NCI-H1694 treated with DMSO at 0.1 percent for 48 hours (cell line): ENCODE measurements at places on chromosomes 12 and 14.

DNA sequence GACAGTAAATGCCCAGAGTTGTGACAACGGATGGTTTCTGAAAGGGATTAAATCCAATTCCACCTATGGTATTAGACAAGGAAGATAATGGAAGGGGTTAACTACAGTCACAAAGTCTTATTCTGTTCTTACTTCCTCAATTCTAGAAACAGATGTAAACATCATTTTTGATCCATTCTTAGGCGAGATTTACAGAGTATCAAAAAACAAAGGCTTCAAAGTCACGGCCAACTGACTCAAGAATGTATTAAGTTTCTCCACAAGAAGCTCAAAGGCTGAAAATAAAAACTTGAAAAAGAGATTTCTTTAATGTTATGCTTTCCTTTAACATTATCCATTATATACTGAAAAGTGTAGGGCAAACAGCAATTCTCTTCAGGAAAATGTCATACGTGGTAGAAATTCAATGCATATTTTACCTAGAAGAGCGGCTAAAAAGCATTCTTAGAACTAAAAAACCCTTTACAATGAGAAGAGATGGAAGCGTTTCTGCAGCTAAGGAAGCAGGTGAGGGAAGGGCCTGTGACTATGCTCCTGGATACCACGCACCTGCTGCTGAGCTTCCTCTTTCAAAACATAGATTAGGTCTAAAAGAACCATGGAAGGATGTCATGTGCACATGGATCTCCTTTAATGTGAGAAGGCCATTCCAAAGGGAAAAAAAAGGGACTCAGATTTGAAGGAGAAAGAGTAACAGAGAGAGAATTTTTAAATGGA is 185.8 kb downstream of the STXBP6 start:
- DNase-seq, result no peak

DNA sequence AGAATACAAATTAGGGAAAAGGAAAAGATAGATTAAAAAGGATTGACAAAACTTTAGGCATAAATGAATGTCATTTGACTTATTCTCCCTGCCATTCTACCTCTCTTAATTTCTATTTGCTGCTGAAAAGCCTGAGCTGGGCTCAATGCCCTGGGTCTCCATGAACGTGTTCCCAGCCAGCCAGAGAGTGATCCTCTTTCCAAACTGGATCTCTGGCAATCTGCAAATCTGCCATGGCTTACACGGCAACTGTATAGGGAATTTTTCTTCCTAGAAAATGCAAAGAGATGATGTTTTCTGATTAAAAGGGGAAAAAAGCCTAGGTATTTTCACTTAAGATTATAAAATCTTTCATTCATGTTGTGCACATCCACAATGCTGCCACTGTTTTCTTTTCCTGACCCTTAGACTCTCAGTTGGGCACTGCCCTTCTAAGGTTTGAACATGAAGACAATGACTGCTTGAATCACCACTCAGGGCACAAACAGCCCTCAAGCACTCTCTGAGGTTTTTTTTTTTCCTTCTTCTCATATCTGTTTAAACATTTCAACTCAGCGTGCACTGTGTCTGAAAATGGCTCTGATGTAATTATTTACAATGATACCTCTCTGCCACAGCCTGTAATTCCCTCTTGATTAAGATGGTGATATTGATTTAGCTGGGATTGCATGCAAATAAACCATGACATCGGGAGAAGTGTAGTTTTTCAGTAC is 60.3 kb downstream of the DACT1 start:
- DNase-seq, result no peak

DNA sequence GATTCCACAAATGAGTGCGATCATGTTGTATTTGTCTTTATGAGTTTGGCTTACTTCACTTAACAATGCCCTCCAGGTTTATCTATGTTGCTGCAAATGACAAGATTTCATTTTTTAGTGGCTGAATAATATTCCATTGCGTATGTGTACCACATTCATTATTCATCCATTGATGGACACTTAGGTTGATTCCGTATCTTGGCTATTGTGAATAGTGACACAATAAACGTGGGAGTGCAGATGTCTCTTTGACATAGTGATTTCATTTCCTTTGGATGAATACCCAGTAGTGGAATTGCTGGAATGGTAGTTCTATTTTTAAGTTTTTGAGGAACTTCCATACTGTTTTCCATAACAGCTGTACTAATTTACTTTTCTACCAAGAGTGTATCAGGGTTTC is 23.5 kb downstream of the AKAP6 start:
- DNase-seq, result no peak

GRCh38 chr14:51544471-51544870 is 107.2 kb upstream of the FRMD6 start:
- DNase-seq, result no peak

DNA sequence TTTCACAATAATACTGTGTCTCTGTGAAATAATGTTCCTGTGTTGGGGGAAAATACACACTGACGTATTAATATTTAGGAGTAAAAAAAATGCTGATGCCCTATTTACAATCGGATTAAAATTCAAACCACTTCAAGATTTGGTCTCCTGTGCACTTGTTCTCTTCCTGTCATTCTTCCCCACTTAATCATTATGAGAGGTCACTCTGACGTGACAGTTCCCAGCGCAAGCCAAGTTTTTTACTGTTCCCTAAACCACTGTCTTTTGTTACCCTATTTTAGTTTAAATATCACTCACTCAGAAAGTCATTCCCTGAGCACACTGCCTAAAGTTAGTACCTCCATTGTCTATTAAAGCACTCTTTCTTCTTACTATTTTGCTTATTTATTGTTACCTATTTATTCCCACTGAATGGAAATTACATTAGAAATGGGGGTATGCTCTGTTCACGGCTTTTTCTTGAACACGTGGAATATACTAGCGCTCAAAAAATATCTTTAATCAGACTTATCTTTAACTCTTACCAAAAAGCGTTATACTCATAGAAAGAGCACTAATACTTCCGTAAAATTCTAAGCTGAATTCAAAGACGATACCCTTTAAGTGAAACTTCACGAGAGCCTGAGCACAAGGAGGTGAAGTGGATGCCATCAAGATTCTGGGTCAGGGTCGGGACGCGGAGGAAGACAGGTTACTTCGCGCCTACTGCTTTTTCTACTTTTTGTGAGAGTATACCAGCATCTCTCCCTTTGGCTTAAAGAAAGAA is 670 bp upstream of the PSMA3 start:
- peak; percentile 47 for DNase-seq

DNA sequence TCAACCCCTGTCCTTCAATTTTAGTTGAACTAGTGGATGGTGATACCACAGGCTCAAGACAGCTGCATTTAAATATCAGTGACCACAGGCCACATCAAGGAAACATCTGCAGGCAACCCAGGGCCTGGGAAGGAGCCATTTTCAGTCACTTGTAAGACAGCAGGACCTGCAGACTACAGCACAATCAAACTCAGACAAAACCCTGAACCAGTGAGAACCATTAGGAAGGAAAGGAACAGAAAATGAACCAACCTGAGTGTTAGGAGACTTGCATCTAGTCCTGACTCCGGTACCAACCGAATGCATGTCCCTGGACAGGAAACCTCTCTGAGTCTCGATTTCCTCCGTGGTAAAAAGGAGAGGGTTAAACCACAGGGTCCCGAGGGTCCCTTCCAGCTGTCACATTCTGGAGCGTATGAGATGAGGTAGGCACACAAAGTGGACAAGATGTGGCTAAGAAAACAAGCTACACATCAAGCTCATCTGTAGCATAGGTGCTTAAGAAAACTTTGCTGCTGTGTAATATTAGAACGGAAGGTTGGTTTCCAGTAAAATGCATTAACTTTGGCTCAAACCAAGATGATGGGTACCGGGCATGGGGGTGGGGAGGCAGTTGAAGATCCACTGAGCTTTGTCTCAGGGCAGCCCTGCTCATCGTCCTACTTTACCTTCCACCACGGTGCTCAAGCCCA is 1.6 kb upstream of the CDKN1B start:
- no peak for DNase-seq

DNA sequence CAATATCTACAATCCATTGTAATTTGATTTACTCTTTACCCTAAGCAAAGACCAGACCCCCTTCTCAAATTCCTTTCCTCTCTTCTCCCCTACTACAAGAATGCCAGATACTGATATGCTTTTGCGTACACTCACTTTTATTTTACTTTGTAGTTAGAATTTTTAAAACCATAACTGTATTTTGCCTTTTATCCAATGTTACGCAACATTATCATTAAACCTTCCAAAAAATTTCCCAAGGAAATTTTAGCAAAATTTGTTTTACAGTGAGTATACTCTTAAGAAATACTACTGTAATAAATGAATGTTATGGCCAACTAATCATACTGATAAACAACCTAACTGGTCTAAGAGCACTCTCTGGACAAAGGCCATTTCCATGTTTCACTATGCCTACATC is 22.3 kb downstream of the ATP2B1 start:
- DNase-seq, result no peak

- no peak for DNase-seq
These were observed 11.6 kb downstream of the ATP6V0A2 start for GRCh38 chr12:123723765-123724164.

DNA sequence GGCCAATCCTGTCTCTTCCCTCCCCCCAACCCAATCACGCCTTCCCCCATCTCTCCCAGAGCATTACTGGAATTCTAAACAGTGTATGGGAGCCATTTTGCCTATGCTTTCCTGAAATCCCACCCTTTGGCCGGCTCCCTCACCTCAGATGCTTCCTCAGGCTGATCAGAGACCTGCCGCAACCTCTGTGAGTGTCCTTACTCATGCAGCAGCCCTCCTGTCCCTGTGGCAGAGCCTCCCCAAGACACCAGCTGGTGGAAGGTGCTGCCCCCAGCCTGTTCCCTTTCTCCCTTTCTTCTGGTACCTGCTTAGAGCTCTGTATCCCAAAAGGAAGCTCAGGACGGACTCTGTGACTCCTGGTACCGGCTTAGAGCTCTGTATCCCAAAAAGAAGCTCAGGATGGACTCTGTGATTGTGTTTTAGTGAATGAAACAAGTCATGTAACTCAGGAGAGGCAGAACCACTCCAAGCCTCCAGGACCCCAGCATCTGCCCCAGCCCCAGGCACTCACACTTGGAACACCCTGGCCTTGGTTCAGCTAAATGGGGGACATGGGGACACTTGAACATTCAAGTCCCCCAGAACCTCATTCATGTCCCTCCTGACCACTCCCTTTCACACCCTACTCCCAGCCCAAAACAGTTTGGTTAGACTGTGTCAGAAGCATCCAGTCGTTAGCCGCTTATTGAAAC is 29.3 kb upstream of the RIN3 start:
- no peak for DNase-seq

DNA sequence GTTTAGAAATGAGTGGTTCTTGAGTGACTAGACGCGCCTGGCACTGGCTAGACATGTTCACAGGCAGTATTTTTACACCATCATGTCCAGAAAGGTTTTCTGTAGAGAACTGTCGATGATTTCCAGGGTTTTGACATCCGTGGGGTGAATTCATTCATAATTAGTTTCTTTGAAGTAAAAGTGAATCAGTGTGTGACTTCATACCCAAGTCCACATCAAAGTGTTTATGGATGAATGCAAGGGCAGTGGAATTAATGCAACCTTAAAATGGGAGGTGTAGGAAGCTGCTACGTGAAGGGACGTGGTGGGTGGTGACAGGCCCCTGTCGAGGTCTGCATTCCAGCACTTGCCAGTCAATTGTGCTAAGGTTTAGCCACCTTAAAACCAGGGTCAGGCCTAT is 38.4 kb upstream of the ELK3 start:
- no peak for DNase-seq

GRCh38 chr14:94119071-94119470 is 8.5 kb downstream of the IFI27 start:
- no peak for DNase-seq

- no peak for DNase-seq
These were observed 3.2 kb upstream of the TUBA1C start for GRCh38 chr12:49261721-49262120.

DNA sequence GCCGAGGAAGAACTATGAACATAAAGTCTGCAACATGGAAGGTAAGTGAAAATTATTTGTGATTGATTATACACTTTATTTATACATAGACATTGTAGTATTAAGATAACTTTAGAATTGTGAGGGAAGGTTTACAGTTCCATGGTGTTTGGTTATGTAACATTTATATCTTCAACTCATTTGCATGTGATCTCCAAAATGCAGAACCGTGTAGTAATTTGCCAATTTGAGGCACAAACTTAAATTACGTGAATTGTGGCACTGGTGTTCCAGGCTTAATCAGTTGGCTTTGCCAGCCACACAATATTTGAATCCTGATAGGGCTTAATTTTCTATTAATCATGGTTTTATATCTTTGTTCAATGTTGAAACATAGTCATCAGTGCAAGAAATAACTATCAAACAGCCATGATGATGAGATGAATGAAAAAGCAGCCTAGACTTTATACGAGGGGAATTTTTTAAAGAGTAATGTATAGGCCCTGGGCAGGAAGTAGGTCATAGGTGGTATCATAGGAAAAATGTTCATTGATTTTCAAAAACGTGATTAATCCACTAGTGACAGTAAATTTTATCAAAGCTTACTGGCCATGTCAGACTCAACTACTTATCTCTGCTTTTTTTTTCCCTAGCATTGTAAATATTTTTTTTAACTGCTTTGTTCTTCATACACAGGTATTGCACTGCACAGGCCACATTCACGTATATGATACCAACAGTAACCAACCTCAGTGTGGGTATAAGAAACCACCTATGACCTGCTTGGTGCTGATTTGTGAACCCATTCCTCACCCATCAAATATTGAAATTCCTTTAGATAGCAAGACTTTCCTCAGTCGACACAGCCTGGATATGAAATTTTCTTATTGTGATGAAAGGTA is 31.7 kb downstream of the HIF1A start:
- DNase-seq, result no peak

DNA sequence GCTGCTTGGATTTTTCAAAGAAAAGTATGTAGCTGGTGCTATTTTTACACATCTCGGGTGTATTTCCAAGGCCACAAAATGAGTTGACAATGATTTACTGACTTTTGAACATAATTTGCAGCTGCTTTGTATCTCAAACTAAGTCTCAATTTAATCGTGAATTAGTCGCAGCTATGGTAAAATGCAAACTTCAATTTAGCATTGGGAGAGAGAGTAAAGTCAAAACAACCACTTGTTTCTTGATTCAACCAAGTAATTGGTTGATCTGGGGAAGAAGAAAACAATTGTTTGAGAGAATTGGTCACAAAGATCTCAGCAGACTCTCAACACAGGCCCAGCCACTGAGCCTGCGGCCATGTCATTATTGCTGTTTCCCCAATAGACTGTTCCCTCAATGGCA is 75.0 kb upstream of the DYRK2 start:
- no peak for DNase-seq

GRCh38 chr12:26017484-26018211 is 59.2 kb downstream of the RASSF8 start:
- no peak for DNase-seq

GRCh38 chr14:93137864-93138263 is 22.1 kb upstream of the ITPK1 start:
- no peak for DNase-seq

GRCh38 chr14:90023176-90023896 is 38.5 kb upstream of the KCNK13 start:
- DNase-seq, result no peak

GRCh38 chr12:51244269-51244668 is 5.6 kb downstream of the DAZAP2 start:
- no peak for DNase-seq

GRCh38 chr12:27504507-27504906 is 19.5 kb upstream of the PPFIBP1 start:
- DNase-seq, result no peak

GRCh38 chr14:29788093-29788492 is 139.6 kb downstream of the PRKD1 start:
- DNase-seq, result no peak
